ENCODE measurements at places on chromosomes 3 and 15. TPM values are rescaled to one million over a fixed set of nuclear protein-coding genes. Genes with fewer than 3 reads are reported as not detected.

CDC25A gene
- 21.3 TPM for polyA plus RNA-seq

C3orf80 gene
- polyA plus RNA-seq, result not detected

FAM174B gene
- 1.4 TPM for polyA plus RNA-seq

SPINK8 gene
- not detected for polyA plus RNA-seq

STRIT1 gene
- polyA plus RNA-seq, result not detected

SERINC4 gene
- not detected for polyA plus RNA-seq

SLC2A2 gene
- polyA plus RNA-seq, result not detected

CEP70 gene
- polyA plus RNA-seq, result 2.5 TPM

USP8 gene
- 36.3 TPM for polyA plus RNA-seq

TLE3 gene
- 7.3 TPM for polyA plus RNA-seq

LIPC gene
- polyA plus RNA-seq, result not detected

- DNase-seq, result no peak
Observed at GRCh38 chr15:34708422-34708821, 46.4 kb downstream of the GJD2 start.

DNA sequence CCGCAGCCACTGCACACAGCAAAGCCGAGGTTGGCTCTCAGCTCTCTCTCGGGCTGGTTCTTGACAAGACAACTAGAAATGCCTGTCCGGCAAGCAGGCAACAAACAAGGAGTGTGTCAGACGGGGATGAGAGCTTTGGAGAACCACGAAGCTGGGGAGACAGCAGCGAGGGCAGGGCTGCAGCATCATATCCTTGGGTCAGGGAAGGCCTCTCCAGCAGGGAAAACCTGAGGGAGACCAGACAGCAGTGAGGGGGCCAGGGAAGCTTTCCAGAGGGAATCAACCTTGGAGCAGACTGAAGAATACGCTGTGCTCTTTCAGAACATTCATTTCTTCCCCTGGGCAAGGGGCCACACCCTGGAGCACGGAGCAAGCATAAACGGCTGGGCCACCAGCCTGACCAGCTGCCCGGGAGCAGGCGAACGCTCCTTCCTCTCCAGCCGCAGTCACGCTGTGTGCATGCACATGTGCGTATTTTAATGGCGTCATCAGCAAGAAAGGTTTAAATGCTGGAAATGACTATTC, 58.7 kb downstream of the CHSY1 start:
- no peak for DNase-seq

DNA sequence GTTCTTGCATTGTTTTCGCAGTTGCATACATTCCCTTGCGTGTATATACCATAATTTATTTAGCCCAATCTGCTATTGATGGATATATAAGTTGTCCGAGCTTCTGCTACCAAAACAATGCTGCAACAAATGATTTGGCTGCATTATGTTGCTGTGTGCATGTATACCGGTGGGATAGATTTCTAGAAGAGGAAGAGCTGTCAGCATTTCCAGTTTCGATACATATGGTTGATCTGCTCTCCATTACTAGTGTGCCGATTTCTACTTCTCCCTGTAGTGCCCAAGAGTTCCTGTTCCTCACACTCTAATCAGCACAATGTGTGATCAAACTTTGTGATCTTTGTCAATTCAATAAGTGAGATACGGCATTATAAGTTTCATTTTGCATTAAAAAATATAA, 92.8 kb upstream of the NMNAT3 start:
- DNase-seq, result no peak

DNA sequence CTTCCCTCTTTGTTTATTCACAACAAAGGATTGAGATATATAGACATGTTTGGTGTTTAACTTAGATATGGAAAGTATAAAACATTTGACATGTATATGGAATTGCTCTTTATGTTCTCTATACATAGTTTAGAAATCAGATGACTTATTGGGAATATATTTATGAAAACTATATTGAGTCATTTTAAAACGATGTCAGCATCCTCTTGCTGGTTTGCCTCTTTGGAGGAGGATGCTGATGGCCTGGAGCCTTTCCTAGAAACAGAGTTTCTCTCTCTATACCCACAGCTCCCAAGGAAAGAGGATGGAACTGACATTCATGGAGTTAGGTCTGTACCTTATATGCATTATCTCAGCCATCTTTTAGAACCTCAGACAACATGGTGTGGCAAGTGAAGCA, 40.3 kb downstream of the ZBTB38 start:
- DNase-seq, result no peak

GRCh38 chr3:51282931-51283330, 102.2 kb upstream of the MANF start:
- DNase-seq, result no peak

- DNase-seq, result no peak
Observed at GRCh38 chr15:101781928-101782327, 21.4 kb upstream of the OR4F6 start.

GRCh38 chr3:161239700-161240099, 18.6 kb downstream of the NMD3 start:
- DNase-seq, result no peak

GRCh38 chr3:3875491-3875890, 76.3 kb downstream of the LRRN1 start:
- DNase-seq, result no peak

DNA sequence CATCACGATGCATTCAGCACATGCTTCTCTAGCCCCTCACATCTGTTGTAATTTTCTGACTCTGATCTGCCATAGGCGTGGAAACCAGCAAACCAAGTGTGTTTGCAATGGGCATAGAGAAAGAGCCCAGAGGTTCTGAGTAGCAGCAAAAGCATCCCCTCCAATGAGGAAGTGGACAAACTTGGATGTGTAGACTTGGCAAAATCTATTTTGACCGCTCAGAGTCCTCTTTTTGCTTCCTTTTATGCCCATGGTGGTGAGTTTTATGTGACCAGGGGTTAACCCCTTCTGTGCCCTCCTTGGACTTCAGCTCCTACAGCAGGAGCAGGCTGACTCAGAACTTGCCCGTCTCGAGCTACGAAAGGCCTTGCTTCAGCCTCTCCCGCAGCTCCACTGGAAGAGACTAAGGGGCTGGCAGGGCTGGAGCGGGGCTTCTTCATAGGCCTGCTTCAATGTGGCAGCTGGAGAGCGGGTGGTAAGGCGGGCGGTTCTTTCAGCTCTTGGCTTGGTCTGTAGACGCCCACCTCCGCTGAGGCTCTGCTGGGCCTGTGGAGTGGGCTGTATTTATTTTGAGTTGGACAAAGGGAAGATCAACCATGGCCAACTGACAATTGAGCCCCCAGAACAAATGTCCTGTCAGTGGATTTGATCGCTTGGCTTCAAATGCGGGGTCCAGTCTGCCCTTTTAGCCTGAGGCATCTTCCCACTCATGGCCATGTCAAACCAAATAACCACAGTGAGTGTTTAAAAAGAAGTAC, 6.5 kb upstream of the ETV5 start:
- no peak for DNase-seq

- DNase-seq, result no peak
Observed at GRCh38 chr15:86333819-86334218, 254.1 kb downstream of the AGBL1 start.

GRCh38 chr3:50656417-50657195, 18.1 kb upstream of the DOCK3 start:
- no peak for DNase-seq

- DNase-seq, result no peak
Observed at GRCh38 chr15:70741677-70742293, 21.6 kb downstream of the UACA start.

DNA sequence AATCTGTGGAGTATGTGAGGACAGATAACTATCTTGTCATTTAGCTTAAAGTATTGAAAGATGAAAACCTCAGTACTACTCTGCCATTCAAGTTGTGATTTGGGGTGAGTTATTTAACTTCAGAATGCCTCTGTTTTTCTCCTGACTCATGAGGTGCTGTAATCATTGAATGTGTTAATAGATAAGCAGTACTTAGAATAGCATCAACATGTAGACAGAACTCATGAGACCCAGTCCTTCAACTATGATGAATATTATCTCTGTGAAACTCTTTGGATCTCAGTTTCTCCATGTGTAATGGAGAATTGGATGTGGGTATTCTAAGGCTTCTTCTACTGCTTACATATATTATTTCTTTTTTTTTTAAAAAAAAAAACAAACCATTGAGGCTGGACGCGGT, 431.4 kb downstream of the GRM7 start:
- no peak for DNase-seq

GRCh38 chr3:51585871-51586270, 47.4 kb downstream of the RAD54L2 start:
- no peak for DNase-seq

DNA sequence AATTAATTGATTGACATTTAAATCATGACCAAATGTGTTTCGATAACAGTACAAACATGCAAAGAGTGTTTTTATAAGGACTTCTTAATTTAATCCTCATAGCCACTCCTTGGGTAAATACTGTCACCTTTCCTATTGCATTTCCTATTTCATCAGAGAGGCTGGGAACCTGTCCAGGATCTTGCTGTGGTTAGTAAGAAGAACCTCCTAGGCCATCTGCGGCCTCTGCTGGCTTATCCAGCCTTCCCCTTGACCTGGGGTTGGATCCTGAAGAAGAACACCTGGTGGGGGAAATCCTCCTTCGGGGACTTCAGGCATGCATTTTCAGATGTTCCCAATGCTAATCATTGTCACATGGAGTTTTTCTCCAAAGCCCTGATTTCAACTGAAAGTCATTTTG, 25.5 kb downstream of the GLDN start:
- no peak for DNase-seq

GRCh38 chr3:108719178-108719806, 37.9 kb downstream of the RETNLB start:
- DNase-seq, result no peak

DNA sequence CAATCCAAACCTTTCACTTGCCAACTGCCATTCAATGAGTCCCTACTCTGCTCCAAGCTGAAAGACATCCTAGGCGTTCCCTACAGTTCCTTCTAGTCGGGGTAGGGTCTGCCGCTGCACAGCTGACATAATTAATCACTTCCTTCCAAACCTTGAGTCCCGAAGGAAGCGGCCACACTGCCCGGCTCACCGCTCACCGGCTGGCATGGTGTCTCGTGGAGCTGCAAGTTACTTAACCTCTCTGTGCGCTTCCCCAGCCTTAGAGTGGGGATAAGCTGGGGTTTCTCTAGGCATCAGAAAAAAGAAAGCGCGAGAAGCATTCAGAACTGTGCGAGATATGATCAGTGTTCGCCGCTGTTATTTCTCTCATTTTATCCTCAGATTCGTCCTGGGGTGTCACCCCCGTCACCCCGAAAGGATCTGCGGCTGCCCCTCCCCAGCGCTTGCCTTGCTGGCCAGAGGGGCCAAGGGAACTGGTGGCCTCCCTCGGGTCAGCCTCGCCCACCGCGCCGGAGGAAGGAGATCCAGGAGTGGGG, 748 bp downstream of the MRPS25 start:
- DNase-seq, result no peak

- no peak for DNase-seq
Observed at GRCh38 chr15:64686130-64686735, 89.2 kb downstream of the RBPMS2 start.

- DNase-seq, result no peak
Observed at GRCh38 chr15:93070551-93071296, 18.3 kb downstream of the RGMA start.

DNA sequence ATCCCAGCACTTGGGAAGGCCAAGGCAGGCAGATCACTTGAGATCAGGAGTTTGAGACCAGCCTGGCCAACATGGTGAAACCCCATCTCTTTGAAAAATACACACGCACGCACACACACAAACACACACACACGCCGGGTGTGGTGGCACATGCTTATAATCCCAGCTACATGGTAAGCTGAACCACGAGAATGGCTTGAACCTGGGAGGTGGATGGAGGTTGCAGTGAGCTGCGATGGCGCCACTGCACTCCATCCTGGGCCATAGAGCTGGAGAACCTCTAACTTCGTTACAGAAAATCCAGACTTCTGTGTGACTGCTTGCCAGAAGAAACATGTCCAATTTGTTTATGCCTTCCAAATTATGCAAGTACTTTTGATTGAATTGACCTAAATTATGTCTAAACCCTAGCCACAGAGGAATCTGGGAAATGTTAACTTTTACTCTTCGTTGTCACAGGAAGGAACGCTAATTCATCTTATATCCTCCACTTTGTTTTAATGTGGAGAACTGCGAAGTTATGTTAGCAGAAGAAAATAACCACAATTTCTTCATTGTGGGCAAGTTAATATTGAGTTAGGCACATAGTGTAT, 21.7 kb downstream of the TRIM59 start:
- DNase-seq, result no peak

DNA sequence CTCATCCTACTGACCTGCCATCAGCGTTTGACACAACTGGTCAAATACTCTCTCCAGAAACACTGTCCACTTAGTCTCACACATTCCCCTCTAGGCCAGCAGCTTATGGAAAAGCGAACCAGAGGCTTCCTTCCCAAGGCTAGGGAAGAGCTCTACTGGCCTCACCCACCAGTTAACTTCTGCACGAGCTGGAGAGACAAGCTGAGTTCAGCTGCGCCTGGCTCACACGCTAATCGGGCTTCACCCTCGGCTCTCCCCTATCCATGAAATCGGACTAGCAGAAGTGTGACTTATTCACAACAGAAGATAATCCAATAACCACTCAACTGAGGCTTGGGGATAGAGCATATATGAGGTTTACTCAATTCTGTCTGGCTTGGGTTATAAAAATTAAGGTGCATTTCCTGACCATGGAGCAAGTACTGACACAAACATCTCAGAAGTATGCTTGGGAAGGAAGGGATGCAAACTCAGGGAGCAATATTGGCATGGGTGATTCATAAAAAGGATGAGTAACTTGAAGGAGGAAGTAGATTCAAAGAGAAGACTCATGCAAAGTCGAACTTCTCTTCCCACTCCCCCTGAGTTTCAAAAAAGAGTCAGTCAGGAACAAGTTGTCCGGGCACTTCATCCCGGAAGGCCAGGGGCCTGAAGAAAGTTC, 73.1 kb downstream of the XXYLT1 start:
- no peak for DNase-seq

- no peak for DNase-seq
Observed at GRCh38 chr3:101720851-101721840, 3.3 kb upstream of the CEP97 start.

DNA sequence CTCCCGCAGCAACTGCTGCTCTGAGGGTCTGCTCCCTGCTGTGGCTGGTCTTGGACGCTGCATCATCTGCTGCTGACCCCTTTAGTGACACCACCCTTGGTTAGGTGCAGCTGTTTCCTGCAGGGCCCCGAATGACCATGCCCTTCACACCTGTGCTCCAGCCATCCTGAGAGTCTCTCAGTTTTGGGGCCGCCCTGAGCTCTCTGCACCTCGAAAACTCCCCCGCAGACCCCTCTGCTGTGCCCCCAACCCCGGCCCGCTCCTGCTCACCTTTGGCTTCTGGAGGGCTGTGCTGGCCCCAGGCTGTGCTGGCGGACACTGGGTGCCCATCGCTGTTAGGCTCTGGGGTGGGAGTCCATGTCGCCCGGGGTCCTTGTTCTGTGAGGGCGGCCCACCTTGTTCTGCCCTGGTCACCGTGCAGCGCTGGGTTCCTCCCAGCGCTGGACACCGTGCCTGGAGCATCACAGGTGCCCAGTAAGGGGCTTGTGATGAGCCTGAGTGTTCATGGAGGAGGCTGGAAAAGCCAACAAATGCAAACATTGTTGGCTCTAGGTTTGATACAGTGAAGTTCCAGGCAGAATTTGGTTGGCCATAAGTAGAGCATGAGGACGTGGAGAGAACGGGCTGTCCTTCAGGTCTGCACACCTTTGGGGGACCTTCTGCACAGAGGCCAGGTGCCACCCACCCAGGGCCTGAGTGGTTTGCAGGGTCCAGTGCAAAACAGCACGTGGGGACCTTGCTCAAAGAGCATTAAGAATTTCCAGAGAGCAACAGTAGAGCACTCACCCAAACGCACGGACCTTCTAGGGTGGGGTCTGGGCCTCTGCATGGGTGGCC, 12.3 kb downstream of the ABTB1 start:
- no peak for DNase-seq

- DNase-seq, result no peak
Observed at GRCh38 chr15:96960711-96961480, 630.4 kb downstream of the NR2F2 start.
